ENCODE measurements at places on chromosomes 6 and 20.
A peak's percentile ranks its signal among the peaks of the same experiment; 100 is the strongest.

DNA sequence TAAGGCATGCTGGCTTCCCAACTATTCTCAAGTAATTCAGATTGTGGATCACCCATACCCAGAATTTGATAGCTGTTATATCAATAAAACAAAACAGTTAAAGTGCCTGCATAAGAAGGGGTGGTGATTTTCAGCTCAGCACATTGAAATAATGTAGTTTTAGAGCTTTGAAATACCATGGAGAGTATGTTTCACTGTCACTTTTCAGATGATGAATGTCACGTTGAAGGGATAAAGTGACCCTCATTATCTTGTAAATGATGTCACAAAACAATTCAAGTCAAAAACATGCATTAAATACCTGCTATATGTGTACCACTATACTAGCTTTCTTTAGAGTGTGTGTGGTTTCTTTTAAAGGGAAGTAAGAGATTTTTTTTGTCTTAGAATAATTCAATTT, 27.6 kb downstream of the MLIP start:
- no peak for DNase-seq

GRCh38 chr20:23917024-23917725, 37.6 kb upstream of the CST5 start:
- DNase-seq: no peak

- DNase-seq: no peak
Observed at GRCh38 chr6:7257521-7258230, 55.3 kb downstream of the SSR1 start.

DNA sequence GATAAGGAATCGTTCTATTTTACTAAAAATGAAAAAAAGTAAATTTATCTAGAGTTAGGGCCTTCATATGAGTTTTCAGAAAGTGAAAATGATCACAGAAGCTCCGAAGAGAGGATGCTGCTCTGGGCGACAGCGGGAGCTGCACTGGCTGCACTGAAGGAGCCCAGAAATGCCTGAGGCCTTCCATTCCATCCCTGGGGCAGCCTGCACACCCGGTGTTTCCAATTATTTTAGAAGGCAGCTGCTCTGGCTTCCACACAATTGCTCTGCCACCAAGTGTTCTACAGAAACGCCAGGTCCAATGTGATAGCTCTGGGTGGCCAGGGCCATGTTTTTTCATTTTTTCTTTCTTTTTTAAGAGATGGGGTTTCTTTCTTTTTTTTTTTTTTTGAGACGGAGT, 3.6 kb downstream of the DTNBP1 start:
- no peak for DNase-seq

DNA sequence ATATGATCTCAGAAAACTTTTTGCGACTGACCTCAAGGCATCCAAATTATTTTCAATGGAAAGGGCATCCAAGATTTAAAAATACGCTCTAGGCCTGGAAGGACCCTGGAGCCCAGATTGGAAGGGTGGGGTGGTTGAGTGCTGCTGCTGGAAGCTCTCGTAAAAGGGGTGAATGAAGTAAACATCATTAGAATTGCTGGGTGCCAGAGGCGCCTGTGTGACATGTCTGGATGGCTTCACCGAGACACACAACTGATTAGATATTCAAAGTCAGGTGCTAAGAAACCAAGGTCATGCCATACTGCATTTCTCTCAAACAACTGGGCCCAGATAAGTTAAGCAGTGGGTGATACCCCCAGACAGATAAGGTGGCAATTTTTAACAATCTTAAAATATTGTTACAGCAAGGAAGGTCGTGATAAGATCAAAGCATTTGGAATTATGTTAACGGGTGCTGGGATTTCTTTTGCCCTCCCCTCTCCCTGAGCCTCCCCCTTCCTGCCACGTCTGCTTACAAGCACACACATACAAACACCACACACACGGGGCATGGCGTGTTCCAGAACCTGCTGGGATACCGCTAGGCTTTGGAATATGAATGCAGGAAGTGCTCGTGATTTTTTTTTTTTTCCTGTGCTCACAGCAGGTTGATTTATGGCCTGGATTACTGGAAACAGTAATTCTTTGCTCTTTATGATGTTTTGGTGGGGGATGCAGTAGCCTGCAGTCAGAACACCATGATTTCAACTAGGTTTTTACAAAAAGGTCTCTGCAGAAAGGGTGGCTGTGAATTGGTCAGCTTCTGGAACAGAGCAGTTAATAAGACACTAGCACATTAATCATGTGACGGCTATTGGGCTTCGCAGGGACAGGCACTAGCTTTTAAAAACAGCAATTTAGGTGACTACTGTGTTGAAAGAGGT, 551.2 kb downstream of the QKI start:
- peak; percentile 61 for DNase-seq

DNA sequence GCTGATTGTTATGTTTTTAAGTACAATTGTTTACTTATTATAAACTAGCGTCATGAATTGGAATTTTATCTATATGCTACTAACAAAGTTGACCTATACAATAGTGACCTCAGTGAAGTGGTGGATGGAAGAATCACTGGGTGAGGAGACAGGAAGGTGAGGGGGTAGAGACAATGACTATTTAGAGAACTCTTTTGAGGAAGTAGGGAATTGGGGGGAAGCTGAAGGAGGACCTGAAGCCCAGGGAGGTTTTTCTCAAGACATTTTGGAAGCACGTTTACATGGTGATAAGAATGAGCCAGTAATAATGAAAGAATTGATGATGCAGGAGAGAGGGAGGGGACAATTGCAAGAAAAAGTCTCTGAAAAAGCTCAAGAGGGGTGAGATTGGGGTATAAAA, 96.4 kb downstream of the RPS12 start:
- no peak for DNase-seq

DNA sequence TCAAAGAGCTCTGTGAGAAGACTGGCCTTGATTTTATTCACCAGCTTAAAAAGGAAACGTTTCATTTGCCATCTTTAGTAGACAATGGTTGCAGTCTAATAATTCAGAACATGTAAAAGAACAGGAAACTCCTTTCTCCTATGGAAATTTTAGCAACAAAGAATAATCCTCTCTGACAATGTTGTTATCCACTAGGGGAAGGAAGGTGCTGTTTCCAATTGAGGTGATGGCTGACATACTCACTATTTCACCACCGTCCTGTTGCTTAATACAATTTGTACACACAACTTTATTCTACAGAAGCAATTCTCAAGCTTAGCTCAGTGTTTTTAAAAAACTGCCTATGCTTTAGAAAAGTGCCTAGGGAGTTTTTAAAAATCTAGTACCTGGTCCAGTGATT, 192.7 kb downstream of the ARHGAP18 start:
- DNase-seq: no peak

DNA sequence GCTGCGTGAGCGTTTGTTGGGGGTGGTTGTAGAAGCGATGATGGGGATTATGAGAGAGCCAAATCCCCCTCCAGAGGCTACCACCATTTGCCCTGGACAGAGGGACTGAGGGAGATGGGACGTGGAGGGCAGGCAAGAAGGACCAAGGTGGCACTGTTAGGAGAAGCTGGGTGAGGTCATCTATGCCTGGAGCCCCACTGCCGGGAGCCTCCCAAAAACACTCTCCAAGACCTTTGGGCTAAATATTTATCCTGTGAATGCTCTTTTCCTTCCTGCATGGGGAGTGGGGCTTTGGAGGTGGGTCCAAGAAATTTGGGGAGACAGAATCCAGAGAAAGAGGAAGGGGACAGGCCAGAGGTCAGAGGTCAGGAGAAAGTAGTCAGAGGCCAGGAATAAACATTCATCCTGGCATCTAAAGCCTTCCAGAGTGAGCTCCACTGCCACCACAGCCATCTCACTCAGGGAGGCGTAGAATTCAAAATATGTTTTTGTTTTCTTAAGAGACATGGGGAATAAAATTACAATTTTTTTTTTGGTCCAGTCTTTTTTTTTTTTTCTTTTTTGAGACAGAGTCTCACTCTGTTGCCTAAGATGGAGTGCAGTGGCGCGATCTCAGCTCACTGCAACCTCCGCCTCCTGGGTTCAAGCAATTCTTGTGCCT, 17.8 kb upstream of the PTGIS start:
- no peak for DNase-seq

DNA sequence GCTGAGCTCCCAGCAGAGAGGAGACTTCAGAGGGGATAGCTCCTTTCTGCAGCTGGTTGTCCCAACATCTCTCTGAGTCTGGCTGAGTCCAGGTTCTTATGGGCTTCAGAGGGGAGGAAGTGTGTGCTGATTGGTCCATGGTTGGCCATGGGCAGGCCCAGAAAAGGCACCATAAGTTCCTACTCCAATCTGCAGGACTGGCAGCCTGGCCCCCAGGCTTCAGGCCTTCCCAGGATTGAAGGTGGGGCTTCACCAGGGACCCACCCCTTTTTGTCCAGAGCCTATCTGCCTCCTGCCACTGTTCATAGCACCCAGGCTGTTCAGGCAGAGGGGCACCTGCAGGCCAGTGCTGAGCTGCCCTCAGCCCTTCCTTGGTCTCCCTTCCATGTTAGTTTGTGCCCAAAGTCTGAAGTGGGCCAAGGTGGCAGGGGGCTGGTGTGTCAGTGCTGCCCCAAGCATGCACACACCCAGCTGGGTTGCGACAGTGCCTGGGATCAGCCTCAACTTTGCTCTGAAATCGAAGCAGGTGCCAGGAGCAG, 21.6 kb upstream of the TOP1 start:
- no peak for DNase-seq

- no peak for DNase-seq
Observed at GRCh38 chr20:34578025-34578424, 19.5 kb downstream of the MAP1LC3A start.

- DNase-seq: no peak
Observed at GRCh38 chr6:126143761-126144251, 157.5 kb downstream of the TRMT11 start.

DNA sequence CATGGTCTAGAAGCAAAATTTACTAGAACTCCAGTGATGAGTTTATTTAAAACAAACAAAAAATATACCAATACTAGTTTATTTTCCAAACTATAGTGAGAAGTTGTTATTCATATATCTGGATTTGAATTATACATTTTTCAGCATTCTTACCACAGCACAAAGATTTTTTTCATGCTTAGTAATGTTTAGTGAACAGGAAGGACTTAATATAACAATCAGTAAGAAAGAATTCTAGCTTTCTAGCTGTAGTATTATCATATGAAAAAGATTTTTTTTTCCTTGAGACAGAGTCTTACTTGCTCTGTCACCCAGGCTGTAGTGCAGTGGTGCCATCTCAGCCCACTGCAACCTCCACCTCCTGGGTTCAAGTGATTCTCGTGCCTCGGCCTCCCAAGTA, 13.8 kb downstream of the MARCKS start:
- no peak for DNase-seq

GRCh38 chr6:144336900-144337299, 51.8 kb downstream of the UTRN start:
- no peak for DNase-seq

- no peak for DNase-seq
Observed at GRCh38 chr20:34316196-34316814, 13.2 kb upstream of the AHCY start.

DNA sequence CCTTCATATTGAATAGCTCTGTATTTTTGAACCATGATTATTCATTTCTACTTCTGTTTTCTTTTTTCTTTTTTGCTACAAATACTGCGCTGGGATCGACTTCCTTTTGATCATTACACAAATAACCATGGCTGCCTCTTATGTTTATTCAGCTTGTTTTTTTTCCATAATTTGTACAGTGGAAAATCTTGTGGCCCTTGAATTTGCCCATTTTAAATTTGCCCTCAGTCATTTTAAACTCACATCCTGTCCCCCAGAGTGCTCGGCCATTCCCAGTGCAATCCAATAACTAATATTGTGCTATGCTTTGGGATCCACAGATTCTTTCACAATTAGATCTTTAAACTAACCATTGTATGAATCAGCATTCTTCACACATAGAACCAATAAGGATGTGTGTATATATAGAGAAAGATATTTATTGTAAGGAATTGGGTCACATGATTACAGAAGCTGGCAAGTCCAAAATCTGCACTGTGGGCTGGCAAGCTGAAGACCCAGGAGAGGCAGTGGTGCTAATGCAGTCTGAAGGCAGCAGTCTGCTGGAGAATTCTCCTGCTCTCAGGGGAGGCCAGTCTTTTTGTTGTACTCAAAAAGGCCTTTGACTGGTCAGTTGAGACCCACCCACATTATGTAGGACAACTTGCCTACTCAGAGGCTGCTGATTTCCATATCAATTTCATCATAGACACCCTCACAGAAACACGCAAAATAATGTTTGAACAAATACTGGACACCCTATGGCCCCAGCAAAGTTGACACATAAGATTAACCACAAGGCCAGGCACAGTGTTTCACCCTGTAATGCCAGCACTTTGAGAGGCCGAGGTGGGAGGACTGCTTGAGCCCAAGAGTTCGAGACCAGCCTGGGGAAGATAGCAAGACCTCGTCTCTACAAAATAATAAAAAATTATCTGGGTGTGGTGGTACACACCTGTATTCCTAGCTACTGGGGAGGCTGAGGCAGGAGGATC, 147.1 kb downstream of the MTHFD1L start:
- DNase-seq: no peak

- no peak for DNase-seq
Observed at GRCh38 chr6:68042339-68043121, 592.6 kb upstream of the ADGRB3 start.

GRCh38 chr6:2053691-2054090, 191.7 kb downstream of the GMDS start:
- DNase-seq: no peak

DNA sequence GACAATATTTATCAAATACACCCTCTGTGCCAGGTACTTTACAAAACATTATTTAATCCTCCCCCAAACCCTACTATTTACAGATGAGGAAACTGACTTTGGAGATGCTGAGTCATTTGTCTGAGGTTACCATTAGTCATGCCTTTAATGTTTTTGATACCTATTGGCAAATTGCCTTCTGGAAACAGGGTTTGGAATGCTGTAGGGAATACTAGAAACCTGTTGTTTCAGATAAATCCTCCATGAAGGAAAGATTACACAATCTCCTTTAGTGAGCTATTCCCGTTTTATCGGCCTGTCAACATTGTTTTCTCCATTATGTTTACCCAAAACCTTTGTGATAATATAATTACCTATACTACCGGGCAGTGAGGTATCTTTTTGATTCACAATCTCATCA, 93.6 kb upstream of the ADGRF1 start:
- DNase-seq: no peak

DNA sequence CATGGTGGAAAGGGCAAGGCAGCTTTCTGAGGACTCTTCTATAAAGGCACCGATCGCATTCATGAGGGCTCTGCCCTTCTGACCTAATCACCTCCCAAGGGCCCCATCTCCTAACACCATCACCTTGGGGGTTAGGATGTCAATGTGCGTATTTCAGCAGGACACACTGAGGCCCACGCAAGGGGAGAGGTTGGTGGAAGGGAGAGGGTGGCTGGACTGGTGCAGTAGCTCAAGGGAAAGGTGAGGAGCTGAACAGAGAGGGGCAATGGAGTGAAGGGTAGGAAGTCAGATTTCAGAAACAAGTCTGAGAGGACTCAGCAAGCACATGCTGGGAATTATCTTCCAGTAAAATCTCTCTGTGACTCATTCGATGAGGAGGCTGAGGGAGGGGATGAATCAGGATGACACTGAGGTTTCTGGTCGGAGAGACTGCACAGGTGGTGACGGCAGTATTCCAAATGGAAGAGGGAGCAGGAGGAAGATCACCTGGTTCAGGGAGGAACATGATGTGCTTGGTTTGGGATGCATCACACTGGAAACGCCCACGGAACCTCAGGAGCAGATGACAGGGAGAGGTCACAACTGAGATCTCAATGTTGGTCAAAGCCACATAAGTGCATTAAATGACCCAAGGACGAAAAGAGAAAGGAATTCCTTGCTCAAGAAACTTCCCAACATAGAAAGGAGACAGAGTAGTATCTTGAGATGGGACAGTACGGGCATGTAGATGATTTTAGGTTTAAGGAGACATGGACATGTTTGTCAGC, 67.1 kb downstream of the TFAP2A start:
- no peak for DNase-seq
